ENCODE measurements at places on chromosomes 11 and 22.

DNA sequence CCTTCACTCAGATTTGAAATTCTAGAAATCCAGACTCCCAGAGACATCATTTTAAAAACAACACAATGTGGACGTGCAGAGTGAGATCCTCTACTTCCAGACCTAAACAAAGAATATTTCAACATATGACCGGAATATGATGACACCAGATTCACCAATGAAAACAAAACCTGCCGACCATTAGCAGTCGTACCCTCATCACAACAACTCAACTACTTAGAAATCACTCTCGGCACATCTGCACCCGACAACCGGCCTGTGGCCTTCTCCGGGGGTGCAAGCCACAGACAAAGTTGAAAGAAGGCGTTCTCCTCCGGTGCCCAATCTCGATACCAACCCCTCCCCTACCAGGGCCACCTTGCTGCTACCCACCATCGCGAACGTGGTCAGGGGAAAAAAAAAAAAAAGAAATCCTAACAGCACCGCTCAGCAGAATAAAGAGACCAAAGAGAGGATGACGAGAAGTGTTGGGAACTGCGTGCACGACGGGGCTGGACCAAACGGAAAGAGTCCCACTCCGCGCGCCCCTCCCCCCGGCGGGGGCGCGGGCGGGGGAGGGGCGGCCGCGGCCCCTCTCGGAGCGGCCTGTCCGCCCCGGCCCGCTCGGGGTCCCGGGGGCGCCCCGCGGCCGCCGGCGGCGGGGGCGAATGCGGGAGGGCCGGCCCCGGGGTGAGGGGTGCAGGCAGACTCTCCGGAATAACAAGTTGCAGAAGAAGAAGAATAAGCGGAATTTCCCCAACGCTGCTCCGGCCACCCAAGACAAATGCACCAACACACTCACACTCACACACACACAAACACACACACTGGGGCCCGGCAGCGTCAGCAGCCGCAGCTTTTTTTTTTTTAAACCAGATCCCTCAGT is 1.7 kb downstream of the PHF21A start:
- peak; percentile 46 for DNase-seq

DNA sequence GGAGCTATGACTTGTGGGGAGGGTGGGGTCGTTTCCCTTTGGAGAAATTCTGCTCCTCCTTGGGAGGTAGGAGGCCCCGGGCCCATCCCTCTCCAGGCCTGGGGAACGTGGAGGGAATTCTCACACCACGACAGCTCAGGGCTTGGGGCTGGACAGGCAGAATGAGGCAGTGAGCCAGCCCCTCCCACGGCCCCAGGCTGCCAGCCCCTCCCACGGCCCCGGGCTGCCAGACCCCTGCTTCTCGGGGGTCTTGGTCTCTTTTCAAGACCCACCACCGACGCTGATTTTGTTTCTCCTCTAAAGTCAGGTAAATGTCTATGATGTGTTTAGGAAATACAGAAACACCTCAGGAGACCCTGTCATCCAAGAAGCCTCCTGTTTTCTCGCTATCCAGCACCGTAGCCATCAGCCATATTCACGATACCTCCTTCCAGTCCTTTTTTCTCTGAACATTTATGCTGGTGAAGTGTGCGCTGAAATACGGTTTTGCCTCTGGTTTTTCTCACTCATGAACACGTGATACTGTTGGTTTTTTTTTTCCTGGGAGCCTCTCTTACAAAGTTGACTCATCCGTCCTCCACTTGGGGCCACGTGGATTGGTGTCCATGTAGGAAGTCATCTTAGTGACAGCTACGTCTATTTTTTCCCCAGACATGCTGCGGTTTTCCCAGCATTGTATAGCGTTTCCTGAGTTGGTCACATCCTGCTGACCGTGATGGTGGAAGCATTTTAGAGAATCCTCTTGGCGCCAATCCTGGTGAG is 1219.6 kb downstream of the BRD1 start:
- no peak for DNase-seq

GRCh38 chr11:19614370-19614940 is 98.2 kb upstream of the NAV2 start:
- DNase-seq = no peak

GRCh38 chr11:28760676-28761390 is 652.6 kb downstream of the METTL15 start:
- no peak for DNase-seq

DNA sequence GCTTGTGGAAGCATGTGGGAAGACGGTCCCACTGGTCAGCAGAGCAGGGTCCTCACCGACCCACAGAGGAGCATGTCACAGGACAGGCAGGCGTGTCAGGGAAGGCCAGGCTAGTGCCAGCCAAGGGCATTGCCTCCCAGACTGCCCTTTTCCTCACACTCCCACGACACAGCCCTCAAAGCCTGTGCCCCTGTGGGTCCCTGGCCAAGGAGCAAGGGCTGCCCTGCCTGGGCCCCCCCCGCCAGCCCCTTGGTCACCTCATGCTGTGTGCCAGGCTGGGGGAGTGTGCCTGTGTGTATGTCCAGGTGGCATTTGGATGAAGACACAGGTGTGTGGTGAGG is 74.7 kb downstream of the MED15 start:
- no peak for DNase-seq

GRCh38 chr11:118628432-118628831 is 21.0 kb downstream of the PHLDB1 start:
- DNase-seq = no peak

GRCh38 chr11:27203077-27203647 is 159.9 kb downstream of the CCDC34 start:
- DNase-seq = no peak

GRCh38 chr11:130473056-130473794 is 24.8 kb downstream of the ADAMTS15 start:
- DNase-seq = no peak

DNA sequence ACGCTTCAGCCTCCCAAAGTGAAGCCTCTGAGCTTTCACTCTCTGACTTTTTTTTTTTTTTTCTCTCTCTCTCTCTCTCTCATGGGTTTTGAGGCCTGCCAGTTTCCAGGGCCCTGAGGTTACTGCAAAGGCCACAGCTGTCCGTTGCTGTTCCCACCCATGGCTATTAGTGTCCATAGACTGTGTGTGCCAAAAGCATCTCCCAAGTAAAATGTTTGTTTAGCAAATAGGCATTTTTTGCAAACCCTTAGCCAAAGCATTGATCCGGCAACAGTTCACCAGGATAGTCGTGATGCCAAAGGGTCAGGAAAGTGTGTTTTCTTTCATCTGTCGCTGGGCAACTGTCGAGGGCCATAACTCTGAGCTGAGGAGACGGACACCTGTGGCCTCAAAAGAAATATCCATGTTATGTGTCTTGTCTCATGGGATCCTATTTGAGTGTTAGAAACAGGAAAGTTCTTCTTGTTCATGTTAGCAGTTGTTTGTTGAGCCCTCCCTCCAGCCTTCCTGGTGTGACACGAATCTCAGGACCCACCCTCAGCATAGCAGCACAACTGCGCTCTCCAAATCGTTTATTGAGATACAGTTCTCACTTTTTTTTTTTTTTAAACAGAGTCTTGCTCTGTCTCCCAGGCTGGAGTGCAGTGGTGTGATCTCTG is 18.4 kb downstream of the FADS2 start:
- no peak for DNase-seq

GRCh38 chr22:44037519-44038375 is 13.6 kb downstream of the PARVB start:
- DNase-seq = no peak

DNA sequence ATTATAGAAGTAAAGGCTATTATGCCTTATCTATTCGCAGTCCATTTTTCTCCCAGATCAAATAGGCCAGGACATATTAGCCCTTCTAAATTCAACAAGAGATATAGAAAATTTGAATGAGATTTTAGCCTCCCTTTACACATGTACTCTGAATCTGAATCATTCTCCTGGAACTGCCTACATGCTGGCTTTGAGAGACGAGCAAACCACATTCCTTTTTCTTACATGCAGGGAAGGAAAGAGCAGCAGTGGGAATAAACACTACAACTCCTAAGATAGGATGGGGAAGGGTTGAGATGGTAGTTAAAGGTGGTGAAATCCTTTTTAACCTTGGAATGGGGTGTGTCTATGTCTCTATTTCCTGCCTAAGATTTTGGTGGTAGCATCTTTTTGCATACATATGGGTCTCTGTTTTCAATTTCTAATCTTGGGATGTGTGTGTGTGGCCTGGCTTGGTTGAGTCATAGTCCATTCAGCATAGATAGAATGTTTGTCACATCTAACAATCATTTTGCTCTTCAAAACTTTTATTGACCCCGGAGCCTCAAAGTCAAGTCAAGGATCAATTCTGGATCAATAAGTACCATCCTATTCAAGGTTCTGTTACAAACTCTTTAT is 11.1 kb upstream of the OOSP2 start:
- DNase-seq = no peak

DNA sequence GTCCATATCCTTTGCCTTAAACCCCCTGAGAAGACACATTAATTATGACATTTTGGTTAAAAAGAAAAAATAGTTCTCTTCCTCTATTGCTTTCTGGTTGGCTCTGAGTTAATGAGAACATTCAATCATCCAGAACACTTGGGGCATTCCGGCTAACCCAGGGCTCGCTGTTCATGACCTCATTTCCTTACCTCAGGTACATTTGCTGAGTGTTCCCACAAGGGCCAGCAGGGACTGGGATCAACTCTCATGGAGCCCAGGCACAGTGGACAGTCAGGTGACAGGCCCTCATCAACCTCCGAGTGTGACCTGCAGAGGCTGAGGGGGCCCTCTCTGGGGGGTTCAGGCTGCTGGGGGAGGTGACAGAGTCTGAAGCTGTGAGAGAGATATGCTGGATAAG is 98.9 kb downstream of the MYO18B start:
- DNase-seq = no peak

DNA sequence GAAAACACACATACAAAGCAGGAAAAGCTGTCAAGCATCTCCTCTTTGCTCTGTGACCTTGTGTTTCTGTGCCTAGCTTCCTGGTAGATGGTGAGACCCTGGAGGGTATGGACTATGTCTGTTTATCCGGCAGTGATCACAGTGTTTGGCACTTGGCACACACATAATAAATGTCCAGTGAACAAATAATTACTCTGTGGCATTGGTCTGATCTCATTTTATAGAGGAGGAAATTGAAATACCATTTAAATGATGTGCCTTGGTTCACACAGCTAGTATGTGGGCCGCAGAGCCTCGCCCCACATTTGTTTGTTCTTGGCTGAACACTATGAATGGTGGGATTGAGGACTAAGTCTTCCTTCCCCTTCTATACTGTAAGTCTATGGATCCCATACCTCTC is 104.7 kb upstream of the SPON1 start:
- DNase-seq = no peak

- no peak for DNase-seq
These were observed 255.8 kb downstream of the TBC1D22A start for GRCh38 chr22:47018010-47018910.

- no peak for DNase-seq
These were observed 12.8 kb downstream of the PMM1 start for GRCh38 chr22:41576877-41577276.

DNA sequence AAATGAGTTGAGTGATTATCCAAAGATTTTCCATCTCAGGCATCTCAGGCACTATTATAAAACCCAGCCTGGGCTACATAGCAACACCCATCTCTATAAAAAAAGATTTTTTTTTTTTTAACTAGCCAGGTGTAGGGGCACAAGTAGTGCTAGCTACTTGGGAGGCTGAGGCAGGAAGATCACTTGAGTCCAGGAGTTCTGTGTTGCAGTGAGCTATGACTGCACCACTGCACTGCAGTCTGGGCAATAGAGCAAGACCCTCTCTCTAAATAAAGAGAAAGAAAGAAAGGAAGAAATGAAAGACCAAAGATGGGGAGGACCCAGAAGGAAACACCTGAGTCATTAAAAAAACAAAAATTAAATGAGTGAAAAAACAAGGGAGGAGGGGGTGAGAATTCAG is 14.1 kb downstream of the RSF1 start:
- DNase-seq = no peak

- no peak for DNase-seq
These were observed 28.9 kb downstream of the RAB39A start for GRCh38 chr11:107957109-107957588.

GRCh38 chr22:24419475-24419850 is 7.9 kb upstream of the ADORA2A start:
- DNase-seq = no peak

- no peak for DNase-seq
These were observed 267.2 kb downstream of the NTM start for GRCh38 chr11:131637469-131638175.

DNA sequence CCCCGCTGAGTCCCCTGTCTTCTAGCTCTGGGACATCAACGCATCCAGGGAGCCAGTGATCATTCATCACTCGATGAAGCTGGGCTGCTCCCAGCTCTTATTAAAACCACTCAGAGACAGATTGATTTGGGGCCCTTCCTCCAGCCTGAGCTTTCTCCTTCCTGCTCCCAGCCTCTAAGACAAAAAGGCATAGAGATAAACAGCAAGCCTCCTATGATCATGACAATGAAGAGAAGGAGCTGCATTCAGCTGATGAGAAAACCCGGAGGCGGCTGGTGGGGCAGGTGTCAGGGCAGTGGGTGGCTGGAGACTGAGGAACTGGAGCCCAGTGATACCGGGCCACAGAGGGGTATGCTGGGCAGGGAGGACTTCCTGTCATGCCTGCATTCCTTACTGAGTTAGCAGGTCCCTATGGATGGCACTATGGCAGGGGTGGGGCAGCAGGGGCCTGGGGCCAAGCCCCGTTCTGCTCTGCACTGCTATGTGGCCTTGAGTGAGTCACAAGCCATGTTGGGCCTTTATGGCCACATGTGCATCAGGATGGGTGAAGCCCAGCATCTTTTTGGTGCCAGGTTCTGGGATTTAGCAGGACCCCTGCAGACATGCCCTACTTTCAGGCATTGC is 20.2 kb downstream of the PVALB start:
- DNase-seq = no peak

DNA sequence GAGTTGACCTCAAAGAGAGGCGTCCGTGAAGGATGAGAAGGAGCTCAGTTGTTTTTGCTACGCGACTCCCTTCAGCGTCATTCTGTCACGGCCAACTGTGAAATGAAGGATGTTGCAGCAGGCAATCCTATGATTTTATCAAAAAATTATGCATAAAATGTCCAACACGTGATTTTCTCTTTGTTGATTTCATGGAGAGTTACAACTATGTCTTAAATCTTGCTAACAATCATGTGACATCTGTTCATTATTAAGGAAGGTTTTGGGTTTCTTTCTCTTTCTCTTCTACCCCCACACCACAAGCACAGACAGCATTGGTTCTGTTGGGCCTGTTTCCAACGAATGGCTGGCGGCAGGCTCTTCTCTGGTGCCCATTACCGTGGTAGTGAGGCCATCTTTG is 3.7 kb downstream of the KRTAP5-4 start:
- DNase-seq = no peak

GRCh38 chr11:63635762-63636465 is 21.7 kb upstream of the PLAAT3 start:
- DNase-seq = peak; percentile 48

DNA sequence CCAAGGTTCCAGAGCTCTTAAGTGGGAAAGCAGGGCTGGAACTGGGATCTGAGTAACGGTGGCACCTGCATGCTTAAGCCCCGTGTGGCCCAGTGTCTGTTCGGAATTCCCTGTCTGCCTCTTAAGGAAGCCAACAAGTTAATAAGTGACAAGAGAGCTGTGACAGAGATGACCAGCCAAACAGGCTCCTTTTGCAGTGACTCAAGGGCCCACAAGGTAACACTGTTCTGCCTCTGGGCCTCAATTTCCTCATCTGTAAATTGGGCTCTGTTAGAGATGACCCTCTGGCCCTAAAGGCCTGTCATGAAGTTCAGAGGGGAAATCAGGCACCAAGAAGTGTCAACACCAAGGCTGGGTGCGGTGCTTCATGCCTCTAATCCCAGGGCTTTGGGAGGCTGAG is 18.6 kb downstream of the USH1C start:
- no peak for DNase-seq

GRCh38 chr11:12024254-12024926 is 16.0 kb upstream of the DKK3 start:
- DNase-seq = no peak

All from stimulated activated CD4-positive, alpha-beta T cell treated with anti-CD3 and anti-CD28 coated beads, Interleukin-4, amount 100 ng/mL, for 4 hours (primary cell).